ENCODE measurements at places on chromosomes 1 and 21.

GRCh38 chr1:9311029-9311428 lies 18.3 kb downstream of the SPSB1 start:
- DNase-seq, result no peak

DNA sequence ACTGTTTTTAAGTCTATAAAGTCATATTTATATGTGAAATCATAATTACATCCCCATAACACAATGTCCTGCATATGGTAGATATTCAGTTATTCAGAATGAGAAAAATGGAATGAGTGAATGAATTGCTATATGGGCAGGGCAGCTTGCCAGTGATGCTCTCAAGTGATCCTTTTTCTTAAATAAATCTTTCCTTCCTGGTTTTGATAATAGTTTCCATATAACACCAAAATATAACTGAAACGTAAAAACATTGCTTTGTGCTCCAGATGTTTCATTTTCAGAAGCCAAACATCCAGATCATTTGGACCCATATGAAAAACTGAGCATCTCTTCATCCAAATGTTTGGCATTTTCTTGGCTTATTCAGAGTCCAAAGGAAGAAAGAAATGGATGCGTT lies 30.2 kb upstream of the RGS8 start:
- no peak for DNase-seq

- no peak for DNase-seq
Measured at GRCh38 chr1:202012544-202013478, 2.4 kb downstream of the ELF3 start.

DNA sequence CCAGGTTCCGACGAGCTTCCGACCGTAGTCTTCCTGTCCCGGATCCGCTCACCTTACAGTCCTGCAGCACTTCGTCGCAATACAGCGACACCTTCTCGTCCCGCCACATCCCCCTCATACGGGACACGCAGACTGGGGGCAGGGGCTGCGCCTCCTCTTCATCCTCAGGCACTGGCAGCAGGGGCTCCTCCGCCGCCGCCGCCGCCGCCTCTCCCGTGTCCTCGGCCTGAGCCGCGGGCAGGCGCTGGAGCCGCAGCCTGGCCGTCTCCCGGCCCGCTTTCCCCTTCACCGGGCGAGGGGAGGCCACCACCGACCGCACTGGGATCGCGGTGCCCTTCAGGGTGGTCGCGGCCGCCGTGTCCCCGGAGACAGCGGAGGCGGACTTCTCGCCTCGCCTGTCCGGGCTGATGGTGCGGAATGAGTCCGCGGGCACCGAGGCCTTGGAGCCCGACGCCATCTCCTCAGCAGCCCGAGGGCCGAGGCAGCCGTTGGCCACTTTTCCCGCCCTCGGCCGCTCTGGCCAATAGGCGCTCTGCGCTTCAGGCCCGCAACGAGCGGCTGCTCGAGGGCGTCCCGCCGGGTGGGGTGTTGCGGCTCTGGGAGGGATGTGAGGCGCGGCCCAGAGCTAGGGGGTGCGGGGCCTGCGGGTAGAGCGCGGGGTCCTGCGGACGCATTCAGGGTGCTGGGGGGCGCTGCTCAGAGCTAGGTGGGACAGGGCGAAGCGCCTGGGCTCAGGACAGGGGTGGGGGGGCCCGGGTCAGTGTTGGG lies at the start of gene SHCBP1L:
Gene SHCBP1L, minus strand, starts transcription at position 490 of the 768 bp plus-strand sequence. Its CDS starts 33 bp downstream, at position 457.
- no peak for DNase-seq

- DNase-seq, result peak; percentile 96
Measured at GRCh38 chr1:8879922-8880676, 1.6 kb upstream of the ENO1 start.

- DNase-seq, result no peak
Measured at GRCh38 chr1:57798543-57798942, 374.7 kb upstream of the DAB1 start.

- peak; percentile 23 for DNase-seq
Measured at GRCh38 chr1:10648689-10649516, 147.5 kb downstream of the CASZ1 start.

DNA sequence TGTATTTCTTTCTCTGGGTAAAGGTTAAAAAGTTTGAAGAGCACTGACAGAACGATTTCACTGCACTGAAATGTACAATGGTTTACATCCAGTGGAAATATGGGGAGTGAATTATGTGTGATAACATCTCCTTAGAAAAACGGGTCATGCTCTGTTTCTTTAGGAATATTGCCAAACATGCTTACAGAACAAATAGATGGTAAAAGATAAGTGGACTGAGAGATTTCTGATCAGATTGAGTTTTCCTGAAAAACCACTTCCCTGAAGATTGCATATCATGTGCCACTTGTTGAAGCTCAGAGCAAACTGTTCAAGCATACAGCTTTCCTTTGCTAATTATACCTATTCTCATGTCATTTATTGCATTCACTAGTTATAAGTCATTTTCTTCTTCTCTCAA lies 29.9 kb upstream of the DISP1 start:
- DNase-seq, result no peak

DNA sequence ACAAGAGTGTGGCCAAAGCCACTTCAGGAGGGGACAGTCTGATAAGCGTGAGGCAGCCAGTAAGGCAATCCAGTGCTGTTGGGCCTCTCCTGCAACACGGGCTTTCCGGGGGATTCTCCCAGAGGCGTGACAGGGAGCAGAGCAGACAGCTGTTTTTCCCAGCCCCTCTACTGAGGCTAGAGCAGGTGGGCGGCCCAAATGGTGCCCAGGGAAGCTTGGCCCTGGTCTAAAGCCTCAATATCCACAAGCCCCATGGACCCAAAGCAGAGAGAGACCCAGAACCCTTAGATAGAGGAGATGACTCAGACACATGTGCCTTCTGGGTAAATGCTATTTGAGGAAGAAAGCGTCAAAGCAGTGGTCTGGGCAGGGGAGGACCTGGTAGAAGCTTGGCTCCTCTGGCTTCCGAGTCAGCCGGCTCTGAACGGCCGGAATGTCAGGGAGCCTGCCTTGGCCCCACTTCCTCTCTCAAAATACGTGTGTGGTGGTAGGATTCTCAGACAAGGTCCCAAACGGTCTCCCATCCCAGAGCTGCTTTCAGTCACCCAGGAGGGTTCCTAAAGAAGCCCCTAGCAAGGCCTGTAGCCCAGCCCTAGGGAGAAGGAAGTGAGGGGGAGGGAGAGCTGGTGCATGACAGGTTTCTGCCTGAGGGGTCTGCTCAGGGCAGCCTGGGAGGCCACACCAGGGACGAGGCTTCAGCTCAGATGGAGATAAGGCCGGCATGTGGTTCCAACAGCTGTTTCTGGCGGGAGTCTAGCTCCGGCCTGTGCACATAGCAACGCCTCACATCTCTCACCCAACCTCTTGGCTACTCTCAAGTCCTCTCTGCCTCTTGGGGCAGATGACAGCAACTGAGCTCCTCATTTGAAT lies 28.8 kb downstream of the PIK3C2B start:
- peak; percentile 11 for DNase-seq

GRCh38 chr1:193927550-193927949 lies 741.1 kb upstream of the B3GALT2 start:
- DNase-seq, result no peak

- peak; percentile 88 for DNase-seq
Measured at GRCh38 chr1:58922302-58923089, 138.6 kb upstream of the JUN start.

DNA sequence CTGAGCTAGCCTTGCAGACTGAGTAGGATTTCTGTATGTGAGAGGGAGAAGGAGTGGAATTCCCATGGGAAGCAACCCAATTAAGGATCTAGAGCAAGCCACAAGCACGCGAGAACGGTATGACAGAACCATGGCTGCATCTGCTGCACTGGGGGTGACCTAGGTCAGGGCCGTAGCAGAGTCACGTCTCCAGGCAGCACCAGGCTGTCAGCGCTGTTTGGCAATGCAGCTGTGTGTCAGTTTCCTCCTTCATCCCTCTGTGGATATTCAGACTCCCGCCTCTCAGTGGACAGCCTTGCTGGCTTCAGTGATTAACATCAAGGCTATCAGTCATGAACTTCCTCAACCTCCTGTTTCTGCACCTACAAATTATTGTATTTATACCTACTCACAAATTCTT lies 118.1 kb upstream of the PPP2R5A start:
- DNase-seq, result peak; percentile 66

DNA sequence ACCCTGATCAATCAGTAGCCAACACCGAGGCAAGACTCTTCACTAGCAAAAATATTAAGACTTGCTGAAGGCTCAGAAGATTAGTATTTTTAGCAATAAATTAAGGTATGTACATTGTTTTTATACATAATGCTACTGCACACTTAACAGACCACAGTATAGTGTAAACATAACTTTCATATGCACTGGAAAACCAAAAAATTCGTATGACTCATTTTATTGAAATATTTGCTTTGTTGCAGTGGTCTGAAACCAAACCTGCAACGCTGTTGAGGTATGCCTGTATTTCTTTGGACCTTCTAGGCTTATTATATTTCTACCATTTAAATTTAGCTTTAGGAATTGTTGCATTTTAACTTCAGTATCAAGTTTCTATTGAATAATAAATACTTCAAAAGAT lies 65.8 kb upstream of the BCL9 start:
- no peak for DNase-seq

GRCh38 chr1:207828485-207829158 lies 76.8 kb downstream of the CD46 start:
- DNase-seq, result peak; percentile 95

DNA sequence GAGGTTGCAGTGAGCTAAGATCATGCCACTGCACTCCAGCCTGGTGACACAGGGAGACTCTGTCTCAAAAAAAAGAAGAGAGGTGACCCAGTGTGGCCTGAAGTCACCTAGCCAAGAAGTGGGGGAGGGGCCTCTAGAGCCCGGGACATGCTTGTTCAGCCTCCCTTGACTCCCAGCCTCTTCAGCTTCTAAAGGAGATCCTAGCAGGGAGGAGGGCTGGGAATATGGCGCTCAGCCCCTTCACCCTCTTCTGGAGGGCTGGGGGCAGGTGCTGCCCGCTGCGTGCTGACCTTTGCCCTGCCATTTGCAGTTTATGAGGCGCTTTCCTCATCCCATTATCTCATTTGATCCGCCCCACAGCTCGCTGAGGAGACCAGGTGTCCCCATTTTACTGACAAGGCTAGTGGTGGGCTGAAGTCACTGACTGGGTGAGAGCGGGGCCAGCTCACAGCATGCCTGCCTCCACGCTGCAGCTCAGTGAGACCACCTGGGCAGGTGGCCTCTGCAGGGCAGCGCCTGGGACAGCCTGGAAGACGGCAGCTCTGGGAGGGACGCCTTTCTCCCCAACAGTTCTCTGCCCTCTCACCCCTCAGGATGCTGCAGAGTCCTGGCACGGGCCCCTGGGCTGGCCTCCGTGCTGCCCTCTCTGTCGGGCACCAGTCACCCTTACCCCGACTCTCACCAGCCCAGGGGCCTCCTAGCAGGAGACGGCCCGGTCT lies 7.5 kb downstream of the ELF3 start:
- DNase-seq, result no peak

- no peak for DNase-seq
Measured at GRCh38 chr1:115190540-115191170, 101.4 kb upstream of the TSPAN2 start.

GRCh38 chr1:208369045-208369444 lies 124.9 kb upstream of the PLXNA2 start:
- DNase-seq, result no peak

DNA sequence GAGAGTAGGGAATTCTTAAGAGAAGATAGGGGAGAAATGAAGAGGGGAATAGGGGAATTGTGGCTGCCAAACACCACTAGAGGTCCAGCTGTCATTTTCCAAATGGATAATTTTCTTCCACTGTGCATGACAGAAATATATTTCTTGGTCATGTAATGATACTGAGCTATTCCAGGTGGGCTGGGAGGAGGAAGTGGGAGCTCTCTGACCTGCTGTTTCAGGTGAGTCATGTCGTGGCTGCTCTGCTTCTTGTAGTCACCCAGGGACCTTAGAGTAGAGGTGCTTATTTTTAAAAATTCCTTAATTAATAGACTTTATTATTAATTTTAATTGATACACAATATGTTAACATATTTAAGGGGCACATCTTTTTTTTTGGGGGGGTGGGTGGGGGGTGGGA lies 11.9 kb downstream of the PDE4B start:
- DNase-seq, result no peak

- peak; percentile 15 for DNase-seq
Measured at GRCh38 chr21:19368944-19369343, 965.4 kb upstream of the TMPRSS15 start.

DNA sequence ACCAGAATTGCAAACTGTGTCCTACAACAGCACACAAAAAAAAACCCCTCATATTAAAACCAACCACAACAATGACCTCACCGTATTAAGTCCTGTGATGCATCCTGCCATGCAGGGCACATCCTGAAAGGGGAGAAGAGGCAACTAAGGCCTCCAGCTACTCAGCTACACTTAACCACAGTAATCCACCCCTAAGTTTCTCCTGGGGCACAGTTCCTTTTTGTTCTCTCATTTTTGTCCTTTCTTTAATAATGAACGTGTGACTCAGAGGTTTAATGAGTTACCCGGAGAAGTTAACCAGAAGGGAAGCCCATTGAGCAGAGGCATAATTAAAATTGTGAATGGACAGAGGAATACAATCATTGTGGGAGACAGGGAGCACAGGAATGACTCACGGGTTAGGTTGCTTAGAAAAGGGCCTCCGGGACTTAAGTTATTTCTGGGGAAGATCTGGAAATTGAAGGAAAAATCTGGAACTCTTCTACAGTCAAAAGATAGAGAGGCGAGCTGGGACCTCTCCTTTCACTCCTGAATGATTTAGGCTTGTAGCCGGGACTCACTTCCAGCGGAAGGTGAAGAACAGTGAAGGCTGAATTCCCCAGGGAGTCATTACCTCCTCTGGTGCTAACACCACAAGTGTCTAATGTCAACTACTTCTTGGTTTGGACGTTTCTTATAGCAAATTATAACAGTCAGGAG lies 36.9 kb upstream of the HIVEP3 start:
- DNase-seq, result peak; percentile 89

DNA sequence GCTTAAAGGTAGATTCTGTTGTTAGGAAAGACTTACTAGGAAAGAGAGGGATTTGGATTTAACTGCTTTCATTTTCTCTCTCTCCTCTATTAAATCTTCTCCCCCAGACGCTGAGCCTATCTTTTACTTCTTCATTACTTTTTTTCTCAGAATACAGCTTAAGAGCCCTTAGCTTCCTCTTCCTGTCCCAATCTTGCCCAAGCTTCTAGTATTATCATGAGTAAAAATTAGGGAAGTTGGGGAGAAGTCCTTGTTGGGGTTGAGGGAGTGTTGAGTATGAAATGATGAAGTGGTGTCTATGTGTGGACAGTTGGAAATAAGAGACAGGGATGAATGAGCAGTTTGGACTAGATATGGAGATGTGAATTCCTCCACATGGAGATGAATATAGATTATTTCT lies 35.0 kb downstream of the ACP6 start:
- DNase-seq, result no peak

GRCh38 chr1:242847390-242847993 lies 323.0 kb upstream of the PLD5 start:
- DNase-seq, result peak; percentile 7

All from choroid plexus epithelial cell (primary cell).